ENCODE measurements at places on chromosomes 16 and 17. TPM values are rescaled to one million over a fixed set of nuclear protein-coding genes. Genes with fewer than 3 reads are reported as not detected.

The P2RX5 gene
- 2.6 TPM for total RNA-seq

The PYY gene
- total RNA-seq, result 22.0 TPM

The PNMT gene
- total RNA-seq, result 1.5 TPM

The FOXJ1 gene
- 2.2 TPM for total RNA-seq

The PRR15L gene
- total RNA-seq, result 347 TPM

The ADAM11 gene
- total RNA-seq, result 4.7 TPM

The EFNB3 gene
- total RNA-seq, result 0.31 TPM

The DNAH2 gene
- total RNA-seq, result 0.19 TPM

The MAP2K4 gene
- total RNA-seq, result 27.0 TPM

Measured in mucosa of descending colon (tissue), 3 donors.